ENCODE measurements at places on chromosomes 2 and 18. TPM values are rescaled to one million over a fixed set of nuclear protein-coding genes. Genes with fewer than 3 reads are reported as not detected.

- no peak overlapping the region for H3K4me3 ChIP-seq
- no peaks in the 10 kb centered on the region for H3K4me1 ChIP-seq
- peaks cover 9% of the 10 kb centered on the region for H3K27me3 ChIP-seq
- no peak for DNase-seq
These were observed 94.1 kb downstream of the DNER start for GRCh38 chr2:229620289-229620688.

- no peak overlapping the region for H3K27ac ChIP-seq
- H3K4me1 ChIP-seq = no peaks in the 10 kb centered on the region
- no peak for DNase-seq
- peaks cover 4% of the 10 kb centered on the region for H3K36me3 ChIP-seq
These were observed 5.3 kb downstream of the MLPH start for GRCh38 chr2:237492137-237492890.

GRCh38 chr2:206324869-206325268 lies 50.4 kb downstream of the ZDBF2 start:
- no peaks in the 10 kb centered on the region for H3K27me3 ChIP-seq
- H3K4me1 ChIP-seq = no peaks in the 10 kb centered on the region
- DNase-seq = no peak

GRCh38 chr2:216690853-216691741 lies 4.3 kb downstream of the IGFBP5 start:
- peak; percentile 31 for DNase-seq
- H3K27me3 ChIP-seq = peaks cover 69% of the 10 kb centered on the region
- peaks cover 30% of the 10 kb centered on the region for H3K4me1 ChIP-seq
- H3K27ac ChIP-seq = no peak overlapping the region

Gene DYSF
- total RNA-seq = 36.6 TPM

DNA sequence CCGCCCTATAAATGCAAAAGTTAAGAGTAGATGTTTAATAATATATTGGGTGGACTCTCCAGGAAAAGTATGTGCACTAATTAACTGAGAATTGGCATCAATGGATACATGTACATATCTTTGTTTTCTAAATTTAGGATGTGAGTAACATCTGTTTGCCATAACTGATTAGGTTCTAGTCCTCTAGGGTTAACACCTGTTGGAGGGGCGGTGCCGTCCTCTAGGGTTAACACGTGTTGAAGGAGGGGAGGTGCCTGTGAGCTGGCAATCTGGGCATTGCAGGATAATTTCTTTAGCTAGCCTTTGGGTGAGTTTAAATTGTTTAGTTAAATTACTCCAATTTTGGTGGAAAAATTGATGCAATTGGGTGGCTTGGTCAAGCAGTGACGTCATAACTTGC lies 30.9 kb downstream of the HTR2B start:
- no peak for DNase-seq
- H3K36me3 ChIP-seq = peaks cover 27% of the 10 kb centered on the region
- H3K4me1 ChIP-seq = peaks cover 5% of the 10 kb centered on the region
- no peaks in the 10 kb centered on the region for H3K27me3 ChIP-seq
- H3K27ac ChIP-seq = no peak overlapping the region

Gene TRIM43
- total RNA-seq = not detected

DNA sequence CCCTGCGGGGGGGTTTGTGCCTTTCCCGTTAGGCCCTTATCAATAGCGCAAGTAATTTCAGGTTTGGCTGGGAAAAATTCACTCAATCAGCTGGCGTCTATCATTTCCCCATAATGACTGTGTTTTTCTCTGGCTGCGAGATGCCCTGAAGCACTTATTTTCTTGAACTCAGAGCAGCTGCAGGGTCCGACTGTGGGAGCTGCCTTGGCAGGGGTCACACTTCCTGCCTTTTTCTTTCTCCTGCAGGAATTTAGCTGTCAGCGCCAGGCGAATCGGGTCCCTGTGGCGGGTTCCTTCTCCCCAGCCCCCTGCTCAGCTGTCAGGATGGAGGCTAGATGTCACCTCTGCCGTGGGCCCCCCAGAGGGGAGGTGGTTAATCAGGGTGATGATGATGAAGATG lies 81.3 kb upstream of the HPCAL1 start:
- H3K36me3 ChIP-seq = no peaks in the 10 kb centered on the region
- no peak for DNase-seq
- no peak overlapping the region for H3K27ac ChIP-seq
- no peak overlapping the region for H3K4me3 ChIP-seq
- peaks cover 6% of the 10 kb centered on the region for H3K27me3 ChIP-seq

- H3K36me3 ChIP-seq = peaks cover 18% of the 10 kb centered on the region
- no peaks in the 10 kb centered on the region for H3K27me3 ChIP-seq
- no peak overlapping the region for H3K4me3 ChIP-seq
These were observed 34.1 kb downstream of the SS18 start for GRCh38 chr18:26056291-26056690.

Gene DNAJC5G
- not detected for total RNA-seq

DNA sequence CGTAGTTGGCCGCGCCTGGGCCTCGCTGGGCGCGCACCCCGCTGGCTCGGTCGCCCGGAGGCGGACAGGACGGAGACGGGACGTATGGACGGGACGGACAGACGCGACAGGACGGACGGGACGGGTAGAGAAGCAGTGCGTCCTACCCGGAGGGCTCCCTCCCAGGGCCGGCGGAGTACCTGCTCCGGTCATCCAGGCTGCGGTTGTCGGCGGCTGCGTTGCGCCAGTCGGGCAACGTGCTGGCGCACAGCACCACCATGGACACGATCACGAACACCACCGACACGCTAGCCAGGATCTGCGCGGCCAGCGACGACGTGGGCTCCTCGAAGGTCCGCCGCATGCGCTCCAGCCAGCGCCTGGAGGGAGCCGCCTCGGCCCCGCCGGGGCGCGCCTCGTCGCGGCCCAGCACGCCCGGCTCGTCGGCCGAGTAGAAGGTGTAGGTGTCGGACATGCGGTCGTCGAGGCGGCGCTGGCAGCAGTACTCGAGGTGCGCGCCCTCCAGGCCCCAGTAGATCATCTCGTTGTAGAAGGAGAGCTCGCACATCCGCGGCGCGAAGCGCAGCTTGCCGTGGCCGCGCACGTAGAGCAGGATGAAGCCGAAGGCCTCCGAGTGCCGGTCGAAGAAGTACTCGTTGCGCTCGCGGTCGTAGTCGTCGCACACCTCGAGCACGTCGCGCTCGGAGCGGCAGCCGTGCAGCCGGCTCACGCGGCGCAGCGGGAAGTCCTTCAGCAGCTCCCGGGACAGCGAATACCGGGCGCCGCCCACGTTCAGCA lies 903 bp downstream of the KCNG3 start:
- no peak for DNase-seq
- peaks cover 6% of the 10 kb centered on the region for H3K4me1 ChIP-seq
- H3K4me3 ChIP-seq = peak overlapping the region; percentile 22

GRCh38 chr2:231660860-231661259 lies 47.5 kb upstream of the PTMA start:
- peaks cover 9% of the 10 kb centered on the region for H3K4me1 ChIP-seq
- DNase-seq = no peak
- no peaks in the 10 kb centered on the region for H3K27me3 ChIP-seq

Gene ITGA4
- total RNA-seq = 147 TPM

Gene TGIF1
- total RNA-seq = 24.5 TPM

Data from natural killer cell treated with Interleukin-12 subunit alpha and Interleukin-12 subunit beta and Interleukin-15 and Interleukin-18, amount 100 ng/mL, for 72 hours (primary cell).